HT1080 (cell line): ENCODE measurements at places on chromosomes 12 and 14.

GRCh38 chr12:108360487-108360886 lies 21.4 kb upstream of the CMKLR1 start:
- DNase-seq: peak; percentile 43

DNA sequence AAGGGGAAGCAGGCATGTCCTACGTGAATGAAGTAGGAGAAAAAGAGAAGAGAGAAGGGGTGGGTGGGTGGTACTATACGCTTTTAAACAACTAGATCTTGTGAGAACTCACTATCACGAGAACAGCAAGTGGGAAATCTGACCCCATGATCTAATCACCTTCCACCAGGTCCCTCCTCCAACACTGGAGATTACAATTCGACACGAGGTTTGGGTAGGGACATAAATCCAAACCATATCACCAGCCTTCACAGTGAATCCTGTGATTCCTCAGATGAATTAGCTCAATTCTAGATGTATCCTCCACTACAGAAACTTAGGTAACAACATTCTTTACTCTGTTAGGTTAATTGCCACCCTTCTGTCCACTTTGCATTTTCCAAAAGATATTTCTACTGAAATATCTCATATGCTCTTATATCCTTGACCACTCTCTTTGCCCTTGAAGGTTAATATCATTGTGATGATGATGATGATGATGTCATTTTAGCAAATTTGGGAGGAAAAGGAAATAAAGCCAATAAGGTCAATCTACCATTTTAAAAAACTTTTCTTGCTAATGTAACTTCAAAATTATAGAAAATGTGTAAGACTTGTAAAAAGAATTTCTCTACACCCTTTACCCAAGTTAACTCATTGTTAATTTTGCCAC lies 23.2 kb upstream of the CCNT1 start:
- DNase-seq: no peak

DNA sequence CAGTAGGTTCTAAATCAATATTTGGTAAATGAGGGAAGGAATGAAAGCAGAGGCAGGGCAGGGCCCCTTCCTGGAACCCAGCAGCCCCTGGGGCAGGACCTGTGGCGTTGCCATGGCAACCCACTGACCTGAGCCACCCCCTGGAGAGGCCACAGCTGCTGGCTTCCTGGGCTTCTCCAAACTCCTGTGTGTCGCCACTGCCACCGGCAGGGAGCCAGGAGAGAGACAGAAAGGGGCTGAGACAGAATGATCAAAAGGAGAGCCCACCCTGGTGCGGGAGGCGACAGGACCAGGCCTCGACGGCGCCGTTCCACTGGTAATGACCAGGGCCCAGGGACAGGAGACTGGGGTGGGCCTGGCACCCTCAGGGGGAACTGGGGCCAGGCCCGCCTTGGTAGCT lies 18.2 kb downstream of the RFX4 start:
- no peak for DNase-seq

GRCh38 chr14:92617581-92617980 lies 104.0 kb downstream of the RIN3 start:
- DNase-seq: no peak

DNA sequence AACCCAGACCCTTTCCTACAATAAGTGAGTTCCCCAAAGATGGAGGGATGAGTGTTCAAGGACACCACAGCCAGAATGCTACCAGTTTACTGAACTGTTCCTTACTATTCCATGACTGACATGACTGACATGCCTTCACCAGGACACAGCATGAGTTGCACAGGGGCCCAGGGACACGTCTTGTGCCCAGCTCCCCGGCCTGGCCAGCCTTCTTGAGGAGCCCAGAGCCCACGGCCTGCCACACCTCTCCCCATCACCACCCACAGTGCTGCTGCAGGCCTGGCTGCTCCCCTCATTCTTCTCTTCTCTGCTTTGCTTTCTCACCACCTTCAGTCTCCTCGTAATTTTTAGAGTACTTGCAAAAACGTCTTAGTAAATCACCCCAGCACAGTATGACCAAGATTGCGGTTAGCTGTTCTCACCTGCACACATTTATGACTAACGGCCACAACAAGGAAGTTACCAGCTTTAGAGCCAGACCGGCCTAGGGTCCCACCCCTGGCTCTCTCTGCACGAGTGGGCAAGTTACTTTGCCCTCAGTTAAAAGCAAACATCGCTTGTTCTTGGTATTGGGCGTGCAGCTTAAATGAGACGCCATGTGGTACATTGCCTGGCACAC lies 18.5 kb downstream of the PPP2R5E start:
- DNase-seq: no peak
